ENCODE measurements at places on chromosomes 16 and 17. TPM values are rescaled to one million over a fixed set of nuclear protein-coding genes. Genes with fewer than 3 reads are reported as not detected.

Gene TMC7
- total RNA-seq = 2.6 TPM

Gene SHISA9
- not detected for total RNA-seq

Gene GGT6
- total RNA-seq = not detected

Gene USP43
- not detected for total RNA-seq

Data from epithelial cell of umbilical artery (primary cell).